ENCODE measurements at places on chromosomes 6 and 20.

GRCh38 chr20:11170565-11170964 is 496.8 kb upstream of the JAG1 start:
- DNase-seq, result no peak

- DNase-seq, result no peak
Observed at GRCh38 chr6:14265049-14266021, 147.8 kb downstream of the CD83 start.

- no peak for DNase-seq
Observed at GRCh38 chr20:48957053-48957481, 35.6 kb downstream of the ARFGEF2 start.

- no peak for DNase-seq
Observed at GRCh38 chr6:340991-341827, 48.9 kb downstream of the DUSP22 start.

- peak; percentile 54 for DNase-seq
Observed at GRCh38 chr6:10465629-10466499, 51.0 kb upstream of the TFAP2A start.

DNA sequence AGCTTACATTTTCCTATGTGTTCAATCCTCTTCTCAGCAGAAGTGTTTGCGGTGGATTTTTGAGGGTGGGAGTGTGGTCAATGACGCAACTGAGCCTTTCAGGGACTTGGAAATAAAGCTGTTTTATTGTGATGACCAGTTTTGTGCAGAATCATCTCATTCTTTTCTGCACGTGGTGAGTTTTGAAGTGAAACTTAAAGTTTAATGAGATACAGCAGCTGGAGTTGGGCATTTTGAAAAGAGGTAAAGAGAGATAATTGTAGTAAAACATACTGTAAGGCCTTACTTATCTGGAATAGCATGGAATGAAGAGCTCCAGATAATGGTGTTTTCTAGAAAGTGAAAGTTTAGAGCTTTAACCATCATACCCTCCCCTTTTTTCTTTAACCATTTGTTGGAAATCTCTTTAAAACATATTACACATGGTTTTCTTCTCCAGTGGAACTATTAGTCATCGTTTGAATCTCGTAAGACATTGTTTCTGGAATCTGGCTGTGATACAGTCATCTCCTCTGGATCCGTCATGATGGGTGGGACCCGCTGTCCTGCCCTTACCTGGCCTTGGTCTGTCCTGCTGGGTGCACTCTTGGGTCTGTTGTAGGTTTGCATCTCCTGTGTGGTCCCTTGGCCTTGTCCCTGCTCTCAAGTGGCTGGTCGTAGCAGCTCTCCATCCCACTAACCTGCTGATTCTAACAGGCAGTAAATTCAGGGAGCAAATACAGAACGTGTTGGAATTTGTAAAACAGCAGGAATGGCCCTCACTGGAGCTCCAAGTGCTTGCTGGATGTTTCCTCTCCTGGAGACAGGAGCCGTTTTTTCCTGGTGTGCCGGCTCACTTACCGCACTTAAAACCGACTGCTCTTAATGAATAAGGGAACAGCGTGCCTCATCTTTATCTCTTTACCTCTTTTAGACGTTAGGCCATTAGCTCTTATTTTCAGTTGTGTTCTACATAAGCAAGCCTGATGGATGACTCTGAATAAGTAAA is 29.8 kb downstream of the UST start:
- DNase-seq, result peak; percentile 51

DNA sequence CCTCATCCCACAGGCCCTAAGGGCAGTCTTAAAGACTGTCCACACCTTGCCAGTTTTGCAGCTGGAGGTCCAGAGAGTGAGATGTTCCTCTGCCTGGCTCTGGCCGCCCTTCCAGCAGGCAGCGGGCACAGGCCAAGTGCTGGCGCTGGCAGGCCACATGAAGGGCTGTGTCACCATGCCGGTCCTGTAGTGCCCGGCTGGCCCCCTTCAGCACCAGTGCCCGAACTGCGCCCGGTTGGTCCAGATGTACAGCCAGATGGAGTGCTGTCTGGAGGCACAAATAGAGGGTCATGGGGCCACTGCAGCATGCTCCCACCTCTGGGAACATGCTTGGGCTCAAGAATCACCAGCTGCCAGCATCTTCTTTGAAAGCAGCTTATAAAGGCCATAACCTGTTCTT is 3.8 kb downstream of the NFKBIE start:
- no peak for DNase-seq

DNA sequence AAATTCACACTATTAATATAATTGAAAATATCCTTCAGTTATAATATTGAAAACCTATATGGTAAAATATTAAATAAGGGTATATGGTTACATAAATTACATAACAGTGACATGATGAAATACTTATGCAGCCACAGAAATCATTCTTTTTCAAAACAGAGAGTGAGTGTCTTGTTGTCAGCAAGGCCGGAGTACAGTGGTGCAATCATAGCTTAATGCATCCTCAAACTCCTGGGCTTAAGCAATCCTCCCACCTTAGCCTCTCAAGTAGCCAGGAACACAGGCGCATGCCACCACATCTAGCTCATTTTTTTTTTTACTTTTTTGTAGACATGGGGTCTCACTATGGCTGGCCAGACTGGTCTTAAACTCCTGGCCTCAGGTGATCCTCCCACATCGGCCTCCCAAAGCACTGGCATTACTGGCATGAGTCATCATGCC is 40.4 kb downstream of the FAM8A1 start:
- DNase-seq, result no peak

GRCh38 chr6:90495216-90495817 is 91.6 kb downstream of the MAP3K7 start:
- DNase-seq, result no peak

GRCh38 chr20:3406481-3407039 is 909 bp downstream of the DNAAF9 start:
- peak; percentile 61 for DNase-seq

- no peak for DNase-seq
Observed at GRCh38 chr20:14918976-14919375, 581.6 kb upstream of the FLRT3 start.

- no peak for DNase-seq
Observed at GRCh38 chr6:142262231-142262630, 39.6 kb upstream of the ADGRG6 start.

GRCh38 chr6:114605656-114606055 is 262.8 kb upstream of the HS3ST5 start:
- DNase-seq, result no peak

DNA sequence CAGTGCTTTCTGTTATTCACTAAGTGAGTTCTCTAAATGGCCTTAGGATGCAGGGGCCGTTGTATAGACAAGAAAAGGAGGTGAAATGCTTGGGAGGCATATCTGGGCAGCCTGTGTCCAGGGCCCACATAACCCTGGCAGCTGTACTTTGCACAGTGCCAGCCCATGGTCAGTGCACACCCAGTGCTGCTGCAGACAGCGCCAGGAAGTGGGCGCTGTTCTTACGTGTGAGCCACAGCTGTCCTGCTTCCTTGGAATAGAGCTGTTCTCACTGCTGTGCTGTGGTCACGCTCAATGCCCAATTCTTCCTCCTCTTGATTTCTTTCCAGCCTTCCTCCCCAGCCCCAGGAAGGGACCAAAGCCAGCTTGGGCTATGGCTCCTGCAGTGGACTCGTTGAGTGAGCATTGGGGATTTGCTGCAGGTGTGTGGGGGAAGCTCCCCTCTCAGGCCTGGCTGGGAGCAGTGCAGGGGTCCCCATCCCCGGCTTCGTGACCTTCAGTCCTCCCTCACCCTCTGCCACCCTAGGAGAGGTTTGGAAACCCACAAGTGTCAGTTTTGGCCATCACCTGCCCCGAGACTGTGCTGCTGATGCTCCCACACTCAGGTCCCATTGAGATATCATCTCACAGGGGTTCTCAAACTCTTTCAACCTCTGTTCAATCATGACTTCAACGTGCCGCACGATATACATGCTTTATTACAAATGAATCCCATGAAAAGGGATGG is 246.8 kb upstream of the EXOC2 start:
- no peak for DNase-seq

DNA sequence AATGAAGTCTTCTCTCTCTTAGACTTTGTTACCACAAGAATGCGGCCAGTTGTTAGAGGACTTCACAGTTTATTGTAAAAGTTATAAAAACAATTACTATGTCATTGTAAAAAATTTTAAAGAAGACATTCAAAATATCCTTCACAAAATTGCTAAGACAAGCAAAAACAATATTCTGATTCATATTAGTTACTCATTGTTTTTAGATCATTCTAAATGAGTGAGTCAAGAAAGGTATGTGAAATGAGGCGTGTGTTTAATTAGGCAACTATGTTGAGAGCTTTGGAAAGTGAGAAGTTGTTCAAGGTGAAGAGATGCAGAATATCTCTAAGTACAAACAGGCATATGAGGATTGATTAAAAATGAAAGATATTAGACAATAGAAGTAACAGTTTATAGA is 875.3 kb downstream of the EYS start:
- DNase-seq, result no peak

GRCh38 chr6:36840432-36841403 is 1.5 kb upstream of the CPNE5 start:
- DNase-seq, result no peak

DNA sequence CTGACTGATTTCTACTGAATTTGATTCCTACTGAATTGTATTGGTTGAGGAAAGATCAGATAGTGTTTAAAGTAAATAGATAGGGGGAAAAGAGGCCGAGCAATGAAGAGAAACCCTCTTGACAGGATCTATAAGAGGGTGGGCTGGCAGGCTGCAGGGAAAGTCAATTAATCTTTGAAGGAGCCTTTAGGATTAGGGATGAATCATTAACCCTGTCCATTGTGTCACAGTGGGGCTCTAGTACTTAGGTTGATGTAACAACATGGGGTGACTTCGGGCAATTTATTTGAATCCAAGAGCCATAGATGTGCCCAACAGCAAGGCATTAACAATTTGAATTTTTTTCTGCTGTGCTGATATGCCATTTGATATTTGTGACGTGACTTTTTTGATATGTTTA is 7.5 kb downstream of the RFX6 start:
- DNase-seq, result no peak

GRCh38 chr20:25044261-25044560 is 13.7 kb downstream of the ACSS1 start:
- no peak for DNase-seq

- peak; percentile 71 for DNase-seq
Observed at GRCh38 chr6:43263314-43264178, 20.3 kb downstream of the TTBK1 start.

- peak; percentile 85 for DNase-seq
Observed at GRCh38 chr6:166275714-166276166, 32.5 kb downstream of the PRR18 start.

- no peak for DNase-seq
Observed at GRCh38 chr6:56752534-56752933, 109.8 kb upstream of the DST start.

GRCh38 chr6:69894578-69895347 is 28.4 kb downstream of the COL19A1 start:
- DNase-seq, result no peak

- no peak for DNase-seq
Observed at GRCh38 chr20:52738081-52738480, 234.1 kb upstream of the TSHZ2 start.

DNA sequence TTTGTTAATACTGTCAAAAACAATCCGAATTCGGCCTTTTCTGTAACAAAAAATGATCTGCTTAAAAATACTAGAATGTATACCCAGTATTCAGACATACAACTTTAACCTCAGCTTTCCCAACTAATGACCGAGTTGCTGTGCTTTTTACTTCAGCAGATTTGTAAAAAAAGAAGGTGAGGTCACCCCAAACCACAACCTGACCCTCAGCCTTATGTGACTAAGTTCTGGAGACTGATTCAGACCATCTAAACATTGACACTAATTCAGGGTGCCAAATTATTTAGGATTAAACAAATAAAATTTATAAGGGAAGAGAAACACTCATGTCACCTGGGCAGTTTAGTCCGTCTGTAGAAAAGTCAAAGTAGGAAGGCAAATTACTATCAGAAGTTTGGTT is 7.7 kb downstream of the CCN6 start:
- no peak for DNase-seq

GRCh38 chr20:44780226-44780625 is 30.1 kb downstream of the RIMS4 start:
- peak; percentile 71 for DNase-seq

- no peak for DNase-seq
Observed at GRCh38 chr20:36144336-36144735, 10.2 kb upstream of the EPB41L1 start.

GRCh38 chr6:87913974-87914373 is 133.7 kb upstream of the SPACA1 start:
- no peak for DNase-seq

GRCh38 chr6:135358985-135359384 is 138.6 kb downstream of the AHI1 start:
- DNase-seq, result no peak
